ELR (cell line): ENCODE measurements at places on chromosomes 2 and 18.
A peak's percentile ranks its signal among the peaks of the same experiment; 100 is the strongest.

GRCh38 chr2:201816657-201817575, 10.6 kb downstream of the CDK15 start:
- DNase-seq, result no peak

DNA sequence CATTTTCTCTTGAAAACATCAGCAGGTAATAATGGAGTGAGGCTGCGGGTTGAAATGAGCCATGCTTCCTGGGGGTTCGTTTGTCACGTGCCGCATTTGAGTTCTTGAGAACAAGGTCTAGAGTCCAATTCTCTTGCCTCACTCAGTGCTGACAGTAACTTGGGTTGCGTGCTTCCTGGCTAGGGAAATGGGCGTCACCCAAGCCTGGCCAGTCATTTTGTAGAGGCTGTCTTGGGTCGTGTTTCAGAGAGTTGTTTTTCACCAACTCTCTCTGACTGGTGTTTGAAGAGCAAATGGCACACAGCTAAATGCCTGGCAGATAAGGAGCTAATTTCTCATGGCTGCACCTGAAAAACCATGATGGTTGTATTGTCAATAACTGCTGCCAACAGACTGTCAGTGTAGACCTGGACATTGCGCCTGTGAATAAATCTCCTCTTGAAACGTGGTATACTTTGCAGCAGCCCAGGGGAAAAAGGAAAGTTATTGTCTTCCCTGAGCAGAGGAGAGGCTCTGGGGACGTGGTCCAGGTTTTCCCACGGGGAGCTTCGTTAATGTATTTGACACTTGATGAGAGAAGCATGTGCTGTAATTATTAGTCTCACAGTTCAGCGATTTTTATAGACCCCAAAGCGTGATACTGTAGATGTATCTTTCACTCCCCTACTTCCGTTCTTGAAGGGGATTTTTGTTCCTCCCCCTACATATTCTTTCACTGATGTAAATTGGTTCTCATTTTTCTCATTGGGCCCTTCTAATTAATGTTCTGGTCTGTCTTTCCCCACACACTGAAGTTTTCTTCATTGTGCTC, 196.0 kb downstream of the FHOD3 start:
- no peak for DNase-seq

GRCh38 chr2:36318547-36318946, 37.0 kb upstream of the CRIM1 start:
- peak; percentile 34 for DNase-seq

DNA sequence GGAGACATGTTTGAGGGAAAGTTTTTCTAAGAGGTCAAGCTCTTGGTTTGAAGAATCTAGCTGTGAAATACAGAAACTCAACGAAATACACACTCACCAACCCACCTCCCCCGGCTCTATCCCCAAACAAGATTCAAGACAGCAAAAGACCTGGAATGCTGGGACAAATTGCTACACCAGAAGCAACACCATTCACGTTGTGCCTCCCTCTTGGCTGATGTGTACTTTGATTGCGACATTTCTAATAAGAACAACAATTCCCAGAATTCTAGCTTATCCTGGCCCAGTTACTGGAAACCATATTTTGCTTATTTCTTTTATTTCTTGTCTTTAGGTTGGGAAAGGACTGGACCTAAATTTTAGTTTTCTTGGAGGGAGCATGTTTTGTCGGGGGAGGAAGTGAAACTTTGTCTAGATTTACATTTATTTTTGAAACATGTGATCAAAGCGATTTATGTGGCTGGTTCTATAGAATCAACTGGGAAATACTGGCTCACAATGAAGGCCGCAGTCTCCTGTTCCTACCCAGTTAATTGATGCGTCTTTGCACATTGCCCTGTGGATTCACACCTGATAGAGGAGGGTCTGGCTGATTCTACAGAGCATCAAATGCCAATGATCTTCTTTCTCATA, 29.6 kb upstream of the LPIN1 start:
- no peak for DNase-seq

DNA sequence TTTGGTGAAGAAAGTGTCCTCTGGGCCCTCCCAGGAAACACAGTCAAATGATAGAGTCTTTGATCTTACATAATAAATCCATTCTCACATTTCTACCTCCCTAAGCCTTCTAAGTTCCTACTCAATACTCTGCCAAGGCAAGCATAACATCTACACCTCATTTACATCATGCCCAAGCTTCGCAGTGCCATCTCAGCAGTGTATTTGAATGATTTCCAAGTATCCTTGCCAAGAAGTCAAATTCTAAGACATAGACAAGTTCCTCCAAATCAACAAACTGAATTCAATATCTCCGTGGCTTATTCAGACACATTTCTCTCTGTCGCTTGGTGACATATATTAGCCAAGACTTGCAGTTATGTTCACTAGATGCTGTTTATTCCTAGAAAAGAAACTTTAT, 8.1 kb upstream of the MLPH start:
- no peak for DNase-seq

DNA sequence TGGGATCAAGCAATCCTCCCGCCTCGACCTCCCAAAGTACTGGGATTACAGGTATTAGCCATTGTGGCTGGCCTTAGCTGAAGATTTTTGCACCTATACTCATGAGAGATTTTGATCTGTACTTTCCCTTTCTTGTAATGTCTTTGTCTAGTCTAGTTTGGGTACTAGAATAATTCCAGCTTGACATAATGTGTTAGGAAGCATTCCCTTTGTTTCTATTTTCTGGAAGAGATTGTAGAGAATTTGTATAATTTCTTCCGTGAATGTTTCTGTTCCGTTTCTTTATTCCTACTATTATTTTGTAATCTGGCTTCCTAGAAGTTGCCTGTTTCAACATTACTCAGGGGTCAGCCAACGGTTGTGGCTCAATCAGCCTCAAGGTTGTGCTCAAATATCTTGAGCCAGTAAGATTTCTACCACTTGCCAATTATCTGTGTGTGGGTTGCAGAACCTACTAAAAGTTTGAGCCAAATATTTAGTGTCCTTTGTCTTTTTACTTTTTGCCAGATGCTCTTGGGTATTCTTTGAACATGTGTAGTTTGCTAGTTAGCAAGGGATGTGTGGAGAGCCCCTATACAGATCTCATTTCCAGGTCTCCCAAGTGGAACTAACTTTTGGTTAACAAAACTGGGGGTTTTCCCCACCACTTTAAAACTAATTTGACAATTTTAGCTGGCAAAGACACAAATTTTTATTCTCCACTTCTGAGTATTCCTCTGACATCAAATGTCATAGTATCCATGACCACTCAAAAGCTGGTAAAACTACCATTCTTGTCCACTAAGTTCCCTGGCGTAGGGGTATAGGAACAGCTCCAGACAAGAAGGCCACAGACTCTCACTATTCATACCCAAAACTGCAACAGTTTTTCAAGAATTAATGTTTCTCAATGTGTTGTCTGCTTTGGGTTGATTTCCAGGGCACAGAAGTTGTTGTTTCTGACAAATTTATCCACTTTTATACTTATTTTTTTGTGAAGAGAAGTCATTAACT, 42.8 kb upstream of the BAZ2B start:
- DNase-seq, result no peak

DNA sequence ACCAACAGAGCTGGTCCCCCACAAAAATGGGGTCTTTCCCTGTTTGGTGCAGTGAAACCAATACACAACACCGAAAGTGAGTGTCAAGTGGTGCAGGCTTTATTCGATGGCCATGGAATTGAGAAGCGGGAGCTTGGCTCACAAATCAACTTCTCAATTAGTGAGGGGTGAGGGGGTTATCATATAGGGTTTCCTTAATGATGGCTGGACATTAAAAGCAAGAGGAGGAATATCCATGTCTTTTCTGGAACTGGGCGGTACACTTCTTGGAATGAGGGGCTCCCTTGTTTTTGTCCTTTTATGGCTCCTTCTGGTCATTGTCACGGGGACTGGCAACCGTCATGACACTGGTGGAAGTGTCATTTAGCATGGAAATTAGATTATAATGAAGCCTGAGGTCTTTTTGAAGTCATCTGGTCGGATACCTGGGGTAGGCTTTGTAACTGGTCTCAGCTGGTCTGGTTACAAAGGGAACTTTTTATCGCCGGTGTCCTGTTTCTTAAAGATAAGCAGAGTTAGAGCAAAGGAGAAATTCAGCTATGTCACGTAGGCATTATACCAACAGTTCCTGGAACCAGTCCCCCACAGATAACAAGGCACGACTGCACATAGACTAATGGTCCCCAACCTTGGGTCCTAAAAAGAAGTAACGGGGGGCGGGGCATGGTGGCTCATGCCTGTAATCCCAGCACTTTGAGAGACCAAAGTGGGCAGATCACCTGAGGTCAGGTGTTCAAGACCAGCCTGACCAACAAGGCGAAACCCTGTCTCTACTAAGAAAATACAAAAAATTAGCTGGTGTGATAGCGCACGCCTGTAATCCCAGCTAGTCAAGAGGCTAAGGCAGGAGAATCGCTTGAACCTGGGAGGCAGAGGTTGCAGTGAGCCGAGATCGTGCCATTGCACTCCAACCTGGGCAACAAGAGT, 93.5 kb upstream of the NDUFV2 start:
- no peak for DNase-seq

- DNase-seq, result no peak
Observed at GRCh38 chr18:26017929-26018328, 72.5 kb downstream of the SS18 start.

GRCh38 chr2:210456571-210456970, 20.0 kb downstream of the LANCL1 start:
- no peak for DNase-seq

- peak; percentile 82 for DNase-seq
Observed at GRCh38 chr2:207792244-207792785, 22.6 kb upstream of the FZD5 start.

DNA sequence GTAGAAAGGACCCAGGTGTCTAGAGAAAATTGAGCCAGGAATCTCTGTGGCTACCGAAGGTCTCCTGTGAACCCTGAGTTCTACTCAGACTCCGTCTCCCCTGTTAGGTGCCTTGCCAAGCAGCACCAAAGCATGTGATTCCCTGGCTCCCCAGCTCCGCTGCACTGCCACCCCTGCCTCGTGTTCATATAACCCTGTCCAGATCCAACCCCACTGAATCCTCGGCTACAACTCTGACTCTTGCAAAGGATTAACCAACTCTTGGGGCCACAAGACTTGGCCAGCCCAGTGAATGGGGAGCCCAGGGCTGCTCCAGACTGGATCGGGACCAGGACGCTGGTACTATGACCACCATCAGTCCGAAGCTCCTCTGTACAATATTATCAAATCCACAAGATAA, 37.3 kb upstream of the ACAA2 start:
- no peak for DNase-seq

- no peak for DNase-seq
Observed at GRCh38 chr2:72141881-72142451, 5.7 kb downstream of the CYP26B1 start.

- no peak for DNase-seq
Observed at GRCh38 chr2:175476948-175477347, 295.4 kb upstream of the ATP5MC3 start.

DNA sequence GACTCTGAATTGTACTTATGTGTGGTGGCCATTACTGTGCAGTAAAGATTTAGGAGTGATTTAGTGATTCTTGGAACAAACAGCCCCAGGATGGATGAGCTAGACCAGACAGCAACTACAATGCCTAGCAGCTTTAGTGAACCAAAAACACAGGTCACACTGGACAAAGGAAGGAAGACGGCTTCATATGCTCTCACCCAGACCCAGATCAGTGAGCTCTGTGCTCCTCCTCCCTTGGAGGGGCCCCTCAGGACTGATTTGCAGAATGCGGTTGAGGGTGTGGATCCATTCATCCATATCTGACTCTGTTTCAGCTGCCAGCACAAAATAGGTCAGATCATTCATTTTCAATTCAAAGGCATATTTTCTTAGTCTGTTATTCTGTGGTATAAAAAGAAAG, 159.7 kb upstream of the CCDC195 start:
- no peak for DNase-seq

- DNase-seq, result peak; percentile 48
Observed at GRCh38 chr2:62741954-62742722, 36.6 kb downstream of the EHBP1 start.

DNA sequence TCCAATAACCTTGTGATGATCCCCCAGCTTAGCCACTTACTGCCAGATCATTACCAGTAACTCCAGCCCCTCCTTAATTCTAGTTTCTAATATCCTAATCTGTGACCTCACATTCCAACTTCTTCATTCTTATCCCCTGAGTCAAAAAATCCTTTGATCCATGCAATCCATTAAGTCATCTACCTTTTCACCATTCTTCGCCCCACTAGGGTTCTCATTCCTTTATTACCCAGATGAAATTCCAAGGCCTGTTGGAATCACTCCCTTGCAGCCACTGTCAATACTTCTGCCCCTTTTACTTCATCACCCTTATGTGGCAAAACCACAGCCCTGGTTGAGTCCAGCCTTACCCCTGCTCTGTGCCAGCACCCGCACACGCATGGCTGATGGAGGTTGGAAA, 20.3 kb upstream of the IL36G start:
- DNase-seq, result peak; percentile 17

DNA sequence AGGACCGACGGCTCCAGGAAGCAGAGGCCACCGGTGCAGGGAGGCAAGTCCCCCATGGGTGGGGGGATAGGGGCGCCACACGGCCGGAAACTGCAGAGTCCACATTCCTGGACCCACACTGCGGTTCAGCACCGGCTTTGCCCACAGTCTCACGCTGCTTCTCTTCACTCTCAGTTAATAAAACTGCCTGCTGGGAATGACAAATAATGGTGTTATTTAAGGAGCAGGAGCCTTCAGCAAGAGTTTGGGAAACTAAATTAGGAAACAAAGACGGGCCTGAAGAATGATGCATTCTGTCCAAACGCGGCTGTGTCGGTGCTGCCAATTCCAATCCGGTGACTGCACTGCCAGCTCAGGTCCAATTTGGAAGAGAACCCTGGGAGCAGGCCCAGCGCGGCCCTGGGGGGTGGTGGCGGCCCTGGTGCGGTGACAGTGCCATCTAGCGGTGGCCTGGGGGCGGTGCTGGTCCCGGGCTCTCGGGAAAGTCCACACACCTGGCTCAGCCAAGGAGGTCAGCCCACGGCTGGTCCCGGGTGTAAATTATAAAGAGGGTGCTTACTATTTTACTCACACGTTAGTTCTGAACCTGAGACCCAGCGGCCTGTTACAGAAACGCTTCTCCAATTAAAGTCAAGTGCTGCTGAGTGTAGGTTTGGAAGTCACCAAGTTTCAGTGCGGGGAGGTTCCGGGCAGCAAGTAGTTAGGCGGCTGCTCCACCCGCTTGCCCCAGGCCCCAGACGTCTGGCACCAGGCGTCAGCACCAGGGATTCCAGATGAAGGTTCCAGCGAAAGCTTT, 73.1 kb upstream of the PXDN start:
- DNase-seq, result peak; percentile 93

GRCh38 chr2:215022910-215023309, 115.5 kb downstream of the ABCA12 start:
- DNase-seq, result no peak

GRCh38 chr2:197954328-197954727, 149.9 kb downstream of the PLCL1 start:
- DNase-seq, result no peak

DNA sequence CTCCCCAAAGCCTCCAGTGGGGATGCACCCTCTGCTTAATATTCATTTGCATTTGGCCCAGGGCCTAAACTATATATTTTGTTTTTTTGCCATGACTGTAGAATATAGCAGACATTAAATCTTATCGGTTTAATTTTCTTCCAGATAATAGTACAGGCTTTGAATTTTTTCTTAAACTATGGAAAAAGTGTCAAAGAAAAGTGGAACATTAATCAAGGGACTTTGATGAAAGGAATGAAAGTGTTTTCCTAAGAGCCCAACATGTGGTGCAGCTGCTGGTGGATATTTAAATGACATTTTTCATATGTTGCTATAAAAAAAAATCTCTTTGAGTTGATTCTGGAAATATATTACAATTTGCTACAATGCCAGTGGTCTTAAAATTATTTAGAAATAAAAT, 346.8 kb downstream of the CYP26B1 start:
- no peak for DNase-seq

GRCh38 chr2:42752314-42752713, 11.6 kb downstream of the OXER1 start:
- DNase-seq, result no peak
